Suprapubic skin (tissue), 4 donors: ENCODE measurements at places on chromosomes 1 and 21. TPM values are rescaled to one million over a fixed set of nuclear protein-coding genes. Genes with fewer than 3 reads are reported as not detected.

ZBED6 gene
- total RNA-seq: 76.7 TPM

CD1B gene
- total RNA-seq: not detected

SYT6 gene
- 0.23 TPM for total RNA-seq

KDF1 gene
- total RNA-seq: 39.3 TPM

STUM gene
- total RNA-seq: 2.0 TPM

- peaks cover 3% of the 10 kb centered on the region for H3K27me3 ChIP-seq
- no peak overlapping the region for H3K27ac ChIP-seq
- H3K4me3 ChIP-seq: no peak overlapping the region
- no peaks in the 10 kb centered on the region for H3K4me1 ChIP-seq
Measured at GRCh38 chr1:229938551-229938950, 128.5 kb upstream of the GALNT2 start.

GRCh38 chr1:41471658-41472057 lies 12.8 kb downstream of the EDN2 start:
- H3K27ac ChIP-seq: no peak overlapping the region
- DNase-seq: no peak
- H3K4me3 ChIP-seq: no peak overlapping the region
- H3K36me3 ChIP-seq: no peaks in the 10 kb centered on the region

GRCh38 chr1:84689514-84690396 lies 506 bp downstream of the SSX2IP start:
- peaks cover 21% of the 10 kb centered on the region for H3K4me1 ChIP-seq
- H3K27me3 ChIP-seq: no peaks in the 10 kb centered on the region
- DNase-seq: peak; percentile 83
- H3K36me3 ChIP-seq: no peaks in the 10 kb centered on the region

DNA sequence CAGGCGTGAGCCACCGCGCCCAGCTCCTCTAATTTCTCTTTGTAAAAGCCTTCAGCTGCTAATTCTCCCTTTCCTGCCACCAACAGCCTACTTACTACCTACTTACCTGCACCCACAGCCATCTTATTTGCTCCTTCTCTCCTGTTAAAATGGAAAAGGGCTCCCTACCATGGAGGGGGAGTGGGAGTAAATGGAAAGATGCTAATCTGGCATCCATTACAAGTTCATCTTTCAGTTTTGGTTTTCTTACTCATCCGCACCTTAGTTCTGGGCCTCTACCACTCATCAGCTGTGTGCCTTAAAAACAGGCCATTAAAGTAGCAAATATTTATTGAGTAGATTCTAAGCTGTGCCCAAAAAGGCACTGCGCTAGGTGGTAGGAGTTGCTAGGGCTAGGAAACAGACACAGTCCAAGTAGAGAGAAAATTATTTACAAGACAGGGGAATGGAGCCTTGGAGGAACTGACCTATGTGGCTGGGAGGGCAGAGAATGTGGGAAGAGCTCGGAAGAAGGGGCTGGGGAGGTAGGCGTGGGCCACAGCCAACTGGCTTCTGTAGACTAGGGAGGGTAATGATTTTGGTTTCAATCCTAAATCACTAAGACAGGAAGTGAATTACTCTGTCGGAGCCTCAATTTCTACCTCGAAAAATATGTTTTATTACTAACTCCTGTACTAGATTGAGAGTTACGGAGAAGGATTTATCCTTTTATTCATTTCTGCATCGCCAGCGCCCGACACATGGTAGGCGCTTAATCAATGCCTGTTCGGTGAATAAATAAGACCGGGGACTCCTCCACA lies 685 bp upstream of the DDI2 start:
- peaks cover 42% of the 10 kb centered on the region for H3K4me1 ChIP-seq
- H3K36me3 ChIP-seq: no peaks in the 10 kb centered on the region
- peak overlapping the region; percentile 99 for H3K27ac ChIP-seq
- H3K4me3 ChIP-seq: peak overlapping the region; percentile 73

DNA sequence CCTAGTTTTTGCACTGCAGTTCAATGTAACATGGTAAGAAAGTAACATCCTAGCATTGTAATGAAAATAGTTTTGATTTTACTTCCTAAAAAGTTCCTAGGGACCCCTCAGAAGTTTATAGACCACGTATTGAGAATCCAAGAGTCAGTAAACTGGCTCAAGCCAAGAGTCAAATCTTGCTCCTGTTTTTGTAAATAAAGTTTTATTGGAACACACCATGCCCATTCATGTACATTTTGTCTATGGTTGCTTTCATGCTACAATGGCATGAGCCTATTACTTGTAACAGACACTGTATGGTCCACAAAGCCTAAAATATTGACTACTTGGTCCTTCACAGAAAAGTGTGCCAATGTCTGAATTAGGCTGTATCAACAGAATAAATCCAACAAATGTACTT lies 301.0 kb downstream of the LMO4 start:
- no peaks in the 10 kb centered on the region for H3K36me3 ChIP-seq
- H3K27me3 ChIP-seq: no peaks in the 10 kb centered on the region
- H3K4me3 ChIP-seq: no peak overlapping the region
- no peak overlapping the region for H3K27ac ChIP-seq
- DNase-seq: no peak

GRCh38 chr1:23169727-23170335 lies 1.2 kb upstream of the LUZP1 start:
- H3K4me1 ChIP-seq: peaks cover 42% of the 10 kb centered on the region
- H3K4me3 ChIP-seq: peak overlapping the region; percentile 73
- H3K27ac ChIP-seq: peak overlapping the region; percentile 95
- peak; percentile 83 for DNase-seq
- no peaks in the 10 kb centered on the region for H3K27me3 ChIP-seq
- H3K36me3 ChIP-seq: no peaks in the 10 kb centered on the region

GRCh38 chr1:204626381-204626780 lies 59.2 kb downstream of the LRRN2 start:
- no peak overlapping the region for H3K4me3 ChIP-seq
- H3K27ac ChIP-seq: no peak overlapping the region
- peaks cover 25% of the 10 kb centered on the region for H3K27me3 ChIP-seq
- no peaks in the 10 kb centered on the region for H3K36me3 ChIP-seq
- DNase-seq: no peak
- H3K4me1 ChIP-seq: no peaks in the 10 kb centered on the region

DNA sequence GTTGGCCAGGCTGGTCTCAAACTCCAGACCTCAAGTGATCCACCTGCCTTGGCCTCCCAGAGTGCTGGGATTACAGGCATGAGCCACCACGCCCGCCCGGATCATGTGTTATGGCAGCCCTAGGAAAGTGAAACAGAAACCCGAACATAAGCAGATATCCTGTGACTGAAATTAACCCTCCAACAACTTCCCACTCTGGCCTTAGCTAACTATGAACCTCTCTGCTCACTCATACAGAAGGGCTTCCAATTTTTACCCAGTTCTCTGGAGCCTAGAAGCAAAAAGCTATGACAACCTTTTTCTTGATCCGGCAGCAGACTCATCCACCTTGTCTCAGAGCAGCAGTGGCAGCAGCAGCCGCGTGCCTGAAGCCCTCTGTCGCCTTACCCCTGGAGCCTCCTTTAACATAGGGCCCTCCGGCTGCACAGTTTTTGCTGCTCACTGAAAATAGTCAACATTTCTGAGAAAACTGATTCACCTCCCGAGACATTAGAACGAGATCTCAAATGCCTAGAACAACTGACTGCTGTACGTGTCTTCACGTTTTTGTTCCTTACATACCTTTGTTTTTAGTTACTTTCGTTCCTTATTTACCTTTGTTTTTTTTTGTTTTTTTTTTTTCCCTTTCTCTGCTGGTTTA lies 9.3 kb downstream of the CBR1 start:
- H3K27ac ChIP-seq: peak overlapping the region; percentile 70
- DNase-seq: no peak
- H3K4me1 ChIP-seq: peaks cover 48% of the 10 kb centered on the region
- H3K4me3 ChIP-seq: no peak overlapping the region

- no peak overlapping the region for H3K4me3 ChIP-seq
- peaks cover 15% of the 10 kb centered on the region for H3K4me1 ChIP-seq
- H3K27me3 ChIP-seq: peaks cover 91% of the 10 kb centered on the region
- DNase-seq: no peak
- H3K36me3 ChIP-seq: no peaks in the 10 kb centered on the region
Measured at GRCh38 chr1:22552021-22552420, 11.3 kb upstream of the EPHA8 start.

- DNase-seq: no peak
- H3K36me3 ChIP-seq: no peaks in the 10 kb centered on the region
- H3K27me3 ChIP-seq: peaks cover 21% of the 10 kb centered on the region
Measured at GRCh38 chr1:243930822-243931671, 81.0 kb upstream of the AKT3 start.

DNA sequence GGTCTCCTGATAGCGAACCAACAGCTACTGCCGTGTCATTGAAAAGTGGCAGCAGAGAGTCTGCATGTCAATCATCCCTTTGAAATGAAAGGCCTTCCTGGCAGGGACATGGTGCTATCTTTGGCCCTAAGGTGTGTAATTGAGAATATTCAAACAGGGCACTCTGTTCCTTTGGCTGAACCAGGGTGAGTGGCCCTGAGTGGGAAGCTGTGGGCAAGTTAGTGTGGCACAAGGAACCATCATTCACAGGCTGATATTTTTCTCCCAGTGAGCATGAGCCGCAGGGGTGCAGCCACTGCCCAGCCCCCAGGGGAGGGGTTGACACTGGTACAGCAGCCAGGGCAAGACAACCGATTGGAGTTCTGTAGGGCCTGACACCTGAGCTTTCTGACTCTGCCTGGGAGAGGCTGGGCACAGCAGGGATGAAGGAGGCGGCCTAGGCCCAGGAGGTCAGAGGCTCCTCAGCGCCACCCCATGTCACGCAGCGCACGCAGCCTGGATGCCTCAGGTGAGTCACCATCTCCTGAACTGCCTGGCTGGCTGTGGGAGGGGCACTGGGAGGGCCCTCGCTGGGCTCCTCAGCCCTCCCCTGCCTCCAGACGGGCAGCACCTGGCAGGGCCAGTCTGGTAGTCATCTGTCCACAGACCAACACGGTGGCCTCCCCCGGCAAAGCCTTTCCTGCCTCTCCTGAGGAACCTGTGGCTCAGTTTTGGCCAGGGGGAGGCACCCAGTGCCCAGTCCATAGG lies 13.2 kb downstream of the QSOX1 start:
- no peak for DNase-seq
- no peaks in the 10 kb centered on the region for H3K27me3 ChIP-seq
- H3K4me3 ChIP-seq: no peak overlapping the region

DNA sequence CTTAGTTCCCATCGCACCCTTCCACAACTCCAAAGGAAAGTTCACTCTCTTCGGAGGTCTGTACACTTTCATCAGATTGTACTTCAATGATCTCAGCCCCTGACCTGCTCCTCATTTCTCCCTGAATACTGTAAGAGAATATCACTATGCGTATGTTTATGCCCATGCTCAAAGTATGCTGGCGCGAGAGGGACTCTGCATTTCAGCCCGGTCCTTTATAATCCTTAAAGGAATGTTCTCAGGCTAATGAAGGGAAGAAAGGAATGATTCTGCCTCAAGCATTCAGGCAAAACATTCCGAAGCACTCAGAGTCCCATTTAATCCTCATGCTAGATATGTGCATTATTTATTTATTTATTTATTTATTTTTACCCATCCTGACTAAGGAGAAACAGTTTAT lies 76.8 kb downstream of the PLD5 start:
- no peak for DNase-seq
- H3K27me3 ChIP-seq: no peaks in the 10 kb centered on the region
- no peak overlapping the region for H3K27ac ChIP-seq
- no peaks in the 10 kb centered on the region for H3K4me1 ChIP-seq
